ENCODE measurements at places on chromosomes 7 and 10.

DNA sequence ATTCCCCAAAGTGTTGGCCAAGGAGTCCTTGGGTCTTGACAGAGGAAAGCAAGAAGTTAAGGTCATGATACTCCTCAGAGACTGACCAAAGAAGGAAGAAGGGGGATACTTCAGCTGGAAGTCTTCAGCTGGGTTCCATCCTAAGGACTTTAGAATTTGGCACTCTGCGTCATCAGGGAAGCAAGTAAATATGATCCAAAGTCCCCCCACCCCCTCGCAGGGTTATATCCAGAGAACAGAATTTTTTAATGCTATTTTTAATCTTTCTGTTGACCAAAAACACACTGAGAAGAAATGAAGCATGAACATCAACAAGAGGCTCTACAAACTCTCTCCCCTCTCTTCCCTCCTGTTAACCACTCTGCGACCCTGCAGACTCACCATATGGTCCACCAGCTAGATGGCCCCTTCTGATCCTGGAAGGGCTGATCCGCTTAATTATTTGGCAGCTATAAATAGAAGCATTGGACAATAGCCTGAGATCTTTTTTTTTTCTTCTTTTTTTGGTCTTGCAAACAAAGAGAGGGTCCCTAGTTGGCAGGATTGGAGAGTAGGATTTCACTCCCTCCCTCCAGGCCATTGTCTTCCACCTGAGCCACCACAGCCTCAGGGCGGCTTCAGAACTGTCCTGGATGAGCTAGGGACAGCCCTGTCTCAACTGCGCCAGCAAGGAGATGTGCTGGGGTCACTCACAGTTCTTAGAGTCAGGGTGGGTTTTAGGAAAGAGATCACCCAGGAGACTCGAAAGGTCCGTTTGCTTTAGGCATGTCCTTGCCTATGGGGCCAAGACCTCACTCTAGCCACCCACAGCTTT is 196.0 kb downstream of the KCNMA1 start:
- DNase-seq = no peak

GRCh38 chr10:50393784-50394467 is 142.6 kb upstream of the ASAH2 start:
- DNase-seq = no peak

- no peak for DNase-seq
Measured at GRCh38 chr10:15990535-15991129, 130.3 kb upstream of the MINDY3 start.

DNA sequence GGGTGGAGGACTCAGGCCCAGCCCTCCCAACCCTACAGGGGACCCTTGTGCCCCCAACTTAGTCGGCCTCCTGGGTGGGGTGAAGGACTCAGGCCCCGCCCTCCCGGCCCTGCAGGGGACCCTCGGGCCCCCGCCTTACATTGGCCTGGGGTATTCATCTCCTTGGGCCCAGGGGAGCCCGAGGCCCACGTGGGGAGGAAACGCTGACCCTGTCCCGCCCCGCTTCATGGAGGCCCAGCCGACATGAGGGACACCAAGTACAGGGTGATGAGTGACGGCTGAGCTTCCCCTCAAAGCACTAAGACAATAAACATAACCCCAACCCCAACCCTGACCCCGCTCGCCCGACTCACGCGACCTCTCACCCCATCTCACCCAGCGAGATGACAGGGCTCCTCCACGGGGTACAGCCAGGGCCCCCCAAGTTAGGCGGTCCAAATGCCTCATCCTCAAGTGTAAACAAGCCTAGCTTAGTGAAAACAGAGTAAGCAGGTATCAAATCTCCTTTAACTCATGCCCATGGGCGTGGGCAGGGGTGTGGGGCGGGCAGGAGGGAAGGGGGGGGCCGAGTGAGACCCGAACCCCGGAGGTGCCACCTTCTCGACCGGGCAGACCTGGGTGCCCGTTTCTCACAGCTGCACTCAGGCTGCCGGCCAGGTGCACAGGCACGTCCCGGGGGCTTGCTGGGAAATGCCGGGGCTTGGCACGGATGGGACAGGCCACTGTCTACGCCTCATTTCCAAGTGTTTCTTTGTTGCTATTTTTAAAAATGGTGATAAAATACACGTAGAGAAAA is 8.2 kb downstream of the CYP2W1 start:
- no peak for DNase-seq

GRCh38 chr7:149673006-149673405 is 100.4 kb downstream of the ZNF467 start:
- DNase-seq = no peak

DNA sequence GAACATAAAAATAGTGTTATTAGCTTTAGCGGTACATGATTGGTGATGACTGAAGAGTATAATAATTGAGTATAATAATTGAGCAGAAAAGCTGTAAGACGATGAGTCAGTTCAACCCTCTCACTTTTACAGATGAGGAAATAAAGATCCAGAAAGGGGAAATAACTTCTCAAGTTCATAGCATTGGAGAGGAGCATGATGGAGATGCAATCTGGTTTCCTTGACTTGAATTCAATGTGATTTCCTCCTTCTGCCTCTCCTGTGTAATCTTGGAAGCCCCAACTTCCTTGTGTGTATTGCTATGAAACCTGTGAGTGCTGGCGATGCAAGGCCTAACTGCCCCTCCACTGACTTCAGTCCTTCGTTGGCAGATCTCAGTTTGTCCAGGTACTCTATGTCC is 265.1 kb downstream of the LRMDA start:
- DNase-seq = peak; percentile 77

GRCh38 chr7:144786522-144786921 is 49.3 kb downstream of the TPK1 start:
- DNase-seq = no peak

- no peak for DNase-seq
Measured at GRCh38 chr10:124211921-124212320, 118.5 kb upstream of the CHST15 start.

- peak; percentile 72 for DNase-seq
Measured at GRCh38 chr10:91034494-91035159, 113.7 kb upstream of the ANKRD1 start.
